ENCODE measurements at places on chromosomes 11 and 22.

- peak; percentile 51 for DNase-seq
Measured at GRCh38 chr22:17845327-17845726, 71.1 kb upstream of the BID start.

- no peak for DNase-seq
Measured at GRCh38 chr11:61728066-61728939, 24.1 kb upstream of the MYRF start.

DNA sequence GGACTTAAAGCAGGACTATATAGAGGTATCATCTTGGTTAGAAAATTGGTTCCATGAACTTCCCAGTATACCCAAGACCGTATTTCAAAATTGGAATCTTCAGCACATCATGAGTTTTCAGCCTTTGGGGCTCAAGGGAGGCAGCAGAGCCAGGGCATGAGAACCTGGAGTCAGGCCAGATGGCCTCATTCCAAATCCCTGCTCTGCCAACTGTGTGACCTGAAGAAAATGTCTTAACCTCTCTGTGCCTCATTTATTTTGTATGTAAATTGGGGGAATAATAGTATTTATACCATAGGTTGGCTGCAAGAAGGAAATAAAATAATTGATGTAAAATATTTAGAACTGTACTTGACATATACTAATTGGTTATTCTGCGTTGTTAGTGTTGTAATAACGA, 987.6 kb downstream of the TBC1D22A start:
- DNase-seq = no peak

- no peak for DNase-seq
Measured at GRCh38 chr11:70005107-70005818, 72.9 kb upstream of the ANO1 start.

GRCh38 chr22:28019360-28019759, 100.3 kb upstream of the PITPNB start:
- DNase-seq = no peak

DNA sequence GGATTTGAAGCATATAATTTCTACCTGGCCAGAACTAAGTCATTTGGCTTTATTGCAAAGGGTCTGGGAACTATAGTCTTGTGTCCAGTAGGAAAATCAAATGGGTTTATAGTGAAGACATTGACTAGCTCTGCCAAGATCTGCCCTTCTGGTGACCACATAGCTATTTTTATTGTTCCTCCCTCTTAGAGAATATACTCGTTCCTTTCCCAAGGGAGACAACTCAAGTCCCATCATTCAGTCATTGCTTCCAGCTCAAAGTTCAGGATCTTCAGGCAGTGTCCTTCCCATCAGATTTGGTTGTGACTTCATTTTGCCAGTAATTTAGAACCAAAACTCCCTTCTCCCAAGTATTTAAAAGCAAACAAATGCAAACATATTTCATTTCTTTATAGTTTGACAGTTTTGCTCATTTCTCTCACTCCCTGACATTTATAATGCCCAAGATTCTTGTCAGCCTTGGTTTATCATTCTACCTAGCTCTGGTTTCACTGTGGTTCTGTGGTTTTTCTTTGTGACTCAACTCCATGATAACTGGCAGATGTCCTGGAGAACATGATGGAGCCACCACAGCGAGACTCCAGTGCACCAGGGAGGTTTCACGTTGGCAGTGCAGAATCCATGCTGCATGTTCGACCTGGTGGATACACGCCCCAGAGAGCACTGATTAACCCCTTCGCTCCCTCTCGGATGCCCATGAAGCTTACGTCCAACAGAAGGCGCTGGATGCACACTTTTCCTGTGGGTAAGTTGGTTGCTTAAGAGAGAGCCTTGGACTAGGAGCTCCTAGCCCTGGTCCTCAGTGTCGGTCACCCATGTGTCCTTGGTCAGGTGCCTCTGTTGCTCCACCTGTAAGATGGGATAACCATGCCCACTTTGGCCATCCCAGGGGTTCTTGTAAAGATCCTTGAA, 64.9 kb downstream of the DEPDC5 start:
- DNase-seq = no peak

DNA sequence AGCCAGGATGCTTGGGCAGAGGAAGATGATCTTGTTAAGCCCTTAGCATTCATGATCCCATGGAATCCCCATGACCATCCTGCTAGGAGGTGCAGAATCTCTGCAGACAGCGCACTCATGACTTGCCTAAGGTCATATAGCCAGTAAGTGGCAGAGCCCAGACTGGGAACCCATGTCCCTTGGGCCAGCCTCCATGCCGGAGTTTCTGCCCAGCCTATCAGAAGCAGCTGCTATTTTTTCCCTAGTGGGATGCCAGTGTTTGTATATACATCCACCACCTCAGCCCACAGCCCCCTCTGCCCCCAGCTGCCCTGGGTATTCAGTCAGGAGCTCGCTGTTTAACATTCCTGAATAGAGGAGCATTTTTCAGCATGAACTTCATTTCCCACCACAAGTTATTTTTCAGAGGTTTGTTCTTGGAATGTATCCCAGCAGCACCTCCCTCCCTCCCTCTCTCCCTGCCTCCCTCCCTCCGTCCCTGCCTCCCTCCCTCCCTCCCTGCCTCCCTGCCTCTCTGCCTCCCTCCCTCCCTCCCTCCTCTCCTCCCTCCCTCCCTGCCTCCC, 34.4 kb upstream of the SUSD2 start:
- peak; percentile 44 for DNase-seq

DNA sequence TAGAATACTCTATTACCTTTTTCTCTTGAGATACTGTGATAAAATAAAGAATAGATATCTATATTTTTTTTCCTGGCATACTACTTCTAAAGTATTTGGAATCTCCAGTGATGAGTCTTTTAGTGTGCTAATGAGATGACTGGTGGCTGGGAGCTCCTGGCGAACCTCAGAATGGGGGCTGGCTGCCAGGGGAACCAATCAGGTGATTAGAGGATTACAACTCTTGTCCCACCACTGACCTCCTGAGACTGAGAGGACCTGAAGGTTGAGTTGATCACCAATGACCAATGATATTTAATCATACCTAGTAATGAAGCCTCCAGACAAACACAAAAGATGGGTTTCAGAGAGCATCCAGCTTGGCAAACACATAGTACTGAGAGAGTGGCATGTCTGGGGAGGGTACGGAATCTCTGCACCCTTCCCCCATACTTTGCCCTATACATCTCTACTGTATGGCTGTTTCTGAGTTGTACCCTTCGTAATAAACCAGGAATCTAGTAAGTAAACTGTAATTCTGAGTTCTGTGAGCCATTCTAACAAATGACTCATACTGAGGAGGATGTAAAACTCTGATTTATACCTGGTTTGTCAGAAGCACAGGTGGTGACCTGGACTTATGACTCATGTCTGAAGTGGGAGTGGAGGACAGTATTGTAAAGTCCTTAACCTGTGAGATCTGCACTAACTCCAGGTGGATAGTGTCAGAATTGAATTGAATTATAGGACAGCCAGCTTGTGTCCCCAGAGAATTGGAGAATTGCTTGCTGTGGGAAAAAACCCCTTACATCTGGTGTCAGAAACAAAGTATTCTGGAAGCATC, 325.3 kb upstream of the LRRC4C start:
- no peak for DNase-seq

DNA sequence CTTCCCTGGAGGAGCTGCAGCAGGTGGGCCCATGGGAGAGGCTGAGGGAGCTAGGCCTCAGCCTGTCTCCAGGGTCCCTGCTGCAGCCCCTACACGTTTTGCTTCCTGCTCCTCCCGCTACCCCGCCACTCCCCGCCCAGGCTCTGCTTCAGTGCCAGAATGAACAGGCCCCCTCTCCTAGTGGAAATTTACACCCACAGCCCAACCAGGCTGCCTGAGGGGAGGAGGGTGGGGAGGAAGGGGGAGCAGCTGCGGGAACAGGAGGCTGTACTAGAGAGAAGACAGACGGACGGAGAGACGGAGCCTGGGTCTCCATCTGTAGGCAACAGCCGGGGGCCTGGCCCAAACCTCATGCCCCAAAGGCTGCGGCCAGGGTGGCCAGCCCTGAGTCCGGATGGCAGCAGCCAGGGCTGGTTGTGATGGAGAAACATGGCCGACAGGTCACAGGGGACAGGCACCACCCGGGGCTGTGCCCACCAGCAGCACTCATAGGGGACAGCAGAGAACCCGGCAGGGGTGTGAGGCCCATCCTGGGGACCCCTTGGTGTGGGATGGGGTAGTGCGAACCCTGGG, 20.6 kb downstream of the FLRT1 start:
- DNase-seq = peak; percentile 74

- DNase-seq = no peak
Measured at GRCh38 chr11:35986947-35987346, 43.1 kb downstream of the LDLRAD3 start.

DNA sequence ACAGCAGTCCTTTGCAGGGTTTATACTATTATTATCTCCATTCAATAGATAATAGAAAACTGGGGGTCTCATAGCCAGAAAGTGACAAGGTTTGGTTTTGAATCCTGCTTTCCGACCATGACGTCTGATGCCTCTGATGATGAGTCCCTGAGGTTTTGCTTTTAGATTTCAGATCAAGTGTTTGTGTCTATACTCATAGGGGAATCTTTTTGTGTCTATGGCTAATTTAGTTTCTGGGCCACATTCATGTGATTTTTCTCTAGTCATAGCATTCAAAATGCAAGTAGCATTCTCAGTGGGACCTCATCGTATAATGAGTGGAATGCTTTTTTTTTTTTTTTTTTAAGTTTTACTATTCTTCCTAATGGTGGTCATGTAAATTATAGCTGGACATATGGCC, 72.9 kb downstream of the TNRC6B start:
- no peak for DNase-seq

GRCh38 chr11:11706028-11706427, 84.2 kb upstream of the GALNT18 start:
- DNase-seq = no peak

GRCh38 chr22:24410110-24410856, 17.1 kb upstream of the ADORA2A start:
- DNase-seq = no peak

GRCh38 chr11:17608821-17609220, 61.8 kb downstream of the OTOG start:
- DNase-seq = no peak

DNA sequence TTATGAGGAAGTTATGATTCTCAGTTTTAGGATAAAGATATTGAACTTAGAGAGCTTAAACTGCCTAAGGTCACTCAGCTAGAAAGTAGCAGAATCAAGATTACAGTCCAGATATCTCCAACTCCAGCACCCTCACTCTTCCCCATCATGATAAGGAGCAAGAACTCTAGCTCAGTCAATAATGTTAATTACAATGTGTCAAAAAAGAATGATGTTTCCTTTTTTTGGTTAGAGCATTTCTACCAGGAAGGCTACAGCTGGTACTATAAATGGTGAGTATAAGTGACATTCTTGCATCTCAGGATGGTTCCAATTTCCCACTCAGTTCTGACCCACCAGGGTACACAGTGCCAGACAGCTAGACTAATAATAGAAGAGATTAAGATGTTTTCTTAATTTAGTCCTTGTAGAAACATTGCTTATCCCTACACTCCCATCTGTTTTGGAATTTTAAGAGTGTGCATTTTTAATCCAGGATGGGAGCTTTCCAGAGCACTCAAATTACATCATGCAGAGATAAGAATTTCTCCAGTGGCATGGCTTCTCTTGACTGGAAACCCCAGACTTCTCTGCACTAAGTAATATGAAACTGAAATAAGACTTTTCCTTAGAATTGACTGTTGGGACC, 21.6 kb upstream of the BBOX1 start:
- no peak for DNase-seq

DNA sequence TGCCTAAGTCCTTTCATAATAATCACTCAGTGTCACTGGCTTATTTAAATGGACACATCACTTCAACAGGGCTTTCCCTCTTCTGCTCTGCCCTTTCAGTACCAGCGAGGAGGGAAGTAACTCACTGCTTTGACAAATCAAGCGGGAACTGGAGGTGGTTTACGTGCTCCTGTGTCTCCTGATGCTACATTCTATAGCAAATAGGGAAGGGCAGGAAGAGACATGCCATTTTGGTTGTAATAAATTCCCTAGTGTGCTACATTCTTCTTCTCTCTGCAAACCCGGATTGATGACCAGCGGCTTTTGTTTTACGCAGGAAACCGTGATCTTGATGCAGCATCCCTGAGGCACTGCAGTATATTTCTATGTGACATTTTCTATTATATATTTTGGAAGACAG, 371.1 kb upstream of the SYN3 start:
- no peak for DNase-seq
